ENCODE measurements at places on chromosomes 7 and 10.

- DNase-seq: no peak
Observed at GRCh38 chr7:73988197-73988596, 39.8 kb upstream of the ELN start.

DNA sequence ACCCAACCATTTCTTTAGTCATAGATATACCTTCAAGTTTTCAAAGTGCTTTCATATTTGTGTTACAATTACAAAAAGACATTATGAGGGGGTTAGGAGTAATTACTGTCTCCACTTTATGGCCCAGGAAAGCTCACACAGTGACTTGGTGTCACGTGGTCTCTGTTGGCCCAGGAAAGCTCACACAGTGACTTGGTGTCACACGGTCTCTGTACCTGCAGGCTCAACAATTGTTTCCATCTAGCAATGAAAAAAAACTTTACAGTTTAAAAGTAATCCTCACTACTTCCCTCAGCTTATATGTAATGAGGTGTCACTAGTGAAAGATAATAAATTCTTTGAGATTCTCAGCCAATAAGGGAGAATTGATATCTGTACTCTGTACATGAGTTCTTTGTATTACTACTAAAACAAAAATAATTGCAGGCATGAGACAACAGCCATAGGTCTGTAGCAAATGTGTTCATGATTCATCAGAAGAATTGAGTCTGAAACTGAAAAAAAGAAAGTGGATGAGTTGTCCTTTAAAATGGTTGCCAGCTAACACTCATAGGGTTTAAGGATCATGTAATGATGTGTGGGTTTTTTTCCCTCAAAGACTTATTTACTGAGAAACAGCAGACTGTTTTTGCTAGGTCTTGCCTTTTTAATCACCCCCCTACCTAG lies 10.9 kb downstream of the OGDH start:
- DNase-seq: no peak

DNA sequence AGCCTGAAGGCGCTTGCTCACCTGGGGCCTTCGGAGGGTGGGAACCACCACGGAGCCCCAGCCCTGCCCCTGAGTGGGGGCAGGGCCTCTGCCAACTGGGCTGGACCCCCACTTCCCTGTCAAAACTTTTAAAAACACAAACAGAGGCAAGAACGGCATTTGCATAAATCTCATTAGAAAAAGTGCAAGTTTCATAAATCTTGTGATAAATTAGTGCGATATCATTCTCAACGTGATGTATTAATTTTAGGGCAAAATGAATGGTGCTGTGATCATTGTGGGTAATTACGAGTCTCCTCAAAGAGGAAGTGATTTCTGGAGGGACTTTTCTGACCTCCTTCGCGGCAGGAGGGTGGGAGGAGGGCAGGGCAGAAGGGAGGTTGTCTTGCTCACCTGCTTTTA lies 98.3 kb downstream of the CDH23 start:
- DNase-seq: no peak

DNA sequence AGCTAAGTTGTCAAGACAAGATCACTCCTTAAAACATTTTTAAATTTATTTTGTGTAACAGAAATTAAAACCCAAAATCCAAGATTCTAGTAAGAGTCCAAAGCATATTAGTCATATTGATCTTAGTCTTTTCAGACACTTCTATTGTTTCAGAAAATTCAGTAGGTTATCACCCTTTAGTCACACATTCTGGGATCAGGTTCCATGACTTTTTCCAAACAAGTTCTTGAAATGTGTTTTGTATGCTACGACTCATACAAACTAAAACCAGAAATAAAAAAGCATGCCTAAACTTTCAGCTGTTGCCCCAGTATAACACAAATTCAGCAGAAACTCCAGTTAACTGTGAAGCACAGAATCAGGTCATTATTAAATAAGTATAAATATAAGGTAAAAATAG lies 10.7 kb downstream of the SEMA3D start:
- DNase-seq: no peak

DNA sequence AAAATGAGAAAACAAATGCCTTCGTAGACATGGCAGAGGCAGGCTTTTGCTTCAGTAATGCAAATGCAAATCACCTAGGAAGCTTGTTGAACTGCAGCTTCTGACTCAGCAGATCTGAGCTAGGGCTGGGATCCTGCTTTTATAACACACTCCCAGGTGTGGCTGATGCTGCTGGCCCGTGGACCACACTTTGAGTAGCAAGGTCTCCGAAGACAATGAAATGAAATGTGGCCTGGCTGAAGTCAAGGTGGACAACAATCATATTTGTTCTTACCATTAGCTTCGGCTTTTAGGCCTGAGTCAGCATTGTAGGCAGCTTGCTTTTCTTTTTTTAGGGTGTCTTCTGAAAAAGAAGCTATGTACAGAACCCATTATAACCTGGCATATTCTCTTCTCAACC lies 26.3 kb downstream of the COL17A1 start:
- no peak for DNase-seq

DNA sequence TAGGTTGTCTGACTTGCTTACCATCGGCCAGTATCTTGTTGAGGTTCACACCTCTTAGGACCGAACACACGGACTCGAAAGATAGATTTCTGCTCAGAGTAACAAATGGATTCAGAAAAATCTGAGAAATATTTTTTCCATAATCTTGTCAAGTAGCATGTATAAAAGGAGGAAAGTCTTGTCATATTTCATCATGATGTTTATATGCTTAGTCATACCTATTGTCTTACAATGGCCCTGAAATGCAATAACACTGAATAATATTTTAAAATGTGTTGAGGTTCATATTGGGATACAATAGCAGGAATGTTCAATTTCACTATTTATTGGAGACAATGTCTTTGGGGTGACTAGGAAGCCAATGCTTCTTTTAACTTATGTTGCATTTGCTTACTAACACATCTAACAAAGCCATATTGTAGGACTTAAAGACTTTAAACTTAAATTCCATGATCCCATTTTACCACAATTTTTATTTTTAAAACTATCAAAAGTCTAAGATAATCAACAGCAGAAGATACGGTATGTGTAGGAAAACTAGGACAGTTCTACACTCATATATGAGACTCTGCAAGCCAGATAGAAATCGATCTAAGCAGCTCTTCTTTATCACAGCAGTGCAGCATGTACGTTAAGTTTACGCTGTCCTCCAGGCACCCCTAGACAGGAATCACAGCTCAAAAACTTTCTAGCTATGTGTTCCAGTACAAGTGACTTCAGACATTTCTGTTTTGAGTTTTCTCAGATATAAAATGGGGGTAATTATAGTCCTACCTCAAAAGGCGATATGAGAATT lies 135.7 kb upstream of the CAV2 start:
- DNase-seq: no peak

GRCh38 chr10:34627741-34628140 lies 187.4 kb downstream of the PARD3 start:
- no peak for DNase-seq

DNA sequence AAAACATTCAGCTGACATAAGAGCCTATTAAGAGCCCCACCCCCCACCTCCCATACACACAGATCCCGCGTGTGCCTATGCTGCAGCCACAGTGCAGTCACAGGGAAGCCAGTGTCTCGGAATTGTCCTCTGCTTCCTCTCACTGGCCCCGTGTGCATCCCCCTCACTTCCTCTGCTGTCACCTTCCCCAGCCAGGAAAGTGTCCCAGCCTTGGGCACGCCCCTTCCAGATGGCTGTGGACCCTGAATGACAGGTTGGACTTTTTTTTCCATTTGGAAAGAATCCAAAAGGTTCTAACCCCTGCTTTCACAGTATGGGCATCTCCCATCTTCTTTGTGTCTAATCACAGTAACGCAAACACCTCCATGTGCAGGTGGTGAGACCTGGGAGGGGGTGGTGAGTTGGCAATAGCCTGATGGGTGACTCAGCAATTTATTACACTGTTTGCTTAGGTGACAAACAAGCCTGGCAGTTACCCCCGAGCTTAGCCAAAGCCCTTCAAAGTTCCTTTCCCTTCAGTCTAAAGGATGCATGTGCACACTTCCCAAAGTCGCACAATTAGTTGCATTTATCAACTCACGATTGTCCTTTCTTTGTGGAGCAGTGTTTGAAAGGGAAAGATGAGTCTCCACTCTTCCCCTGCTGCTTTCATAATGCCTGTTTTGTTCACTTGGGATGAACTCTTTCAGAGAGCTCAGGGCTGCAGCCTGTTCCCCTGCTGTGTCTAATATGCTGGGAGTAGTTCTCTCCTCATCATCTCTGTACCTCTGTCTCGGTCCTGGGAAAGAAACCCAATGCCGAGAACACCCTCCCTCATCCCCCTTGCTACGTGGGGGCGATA lies 67.5 kb upstream of the EFCAB10 start:
- DNase-seq: peak; percentile 93

DNA sequence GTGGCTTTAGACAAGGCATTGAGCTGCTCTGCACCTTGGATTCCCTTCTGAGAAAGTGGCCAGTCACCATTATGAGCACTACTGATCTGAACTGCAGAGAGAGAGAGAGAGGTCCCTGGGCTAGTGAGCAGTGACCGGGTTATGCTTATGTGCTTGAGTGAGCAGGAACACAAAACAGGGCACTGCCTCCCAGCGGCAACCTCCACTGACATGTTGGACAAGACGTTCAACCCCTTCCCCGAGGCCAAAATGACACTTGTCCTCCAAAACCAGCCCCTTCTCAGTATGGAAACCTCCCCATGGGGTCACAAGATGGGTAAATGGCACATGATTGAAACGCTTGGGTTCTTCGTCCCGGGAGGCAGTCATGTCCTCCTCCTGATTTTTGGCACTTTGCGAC lies 339.4 kb upstream of the ZMIZ1 start:
- no peak for DNase-seq

DNA sequence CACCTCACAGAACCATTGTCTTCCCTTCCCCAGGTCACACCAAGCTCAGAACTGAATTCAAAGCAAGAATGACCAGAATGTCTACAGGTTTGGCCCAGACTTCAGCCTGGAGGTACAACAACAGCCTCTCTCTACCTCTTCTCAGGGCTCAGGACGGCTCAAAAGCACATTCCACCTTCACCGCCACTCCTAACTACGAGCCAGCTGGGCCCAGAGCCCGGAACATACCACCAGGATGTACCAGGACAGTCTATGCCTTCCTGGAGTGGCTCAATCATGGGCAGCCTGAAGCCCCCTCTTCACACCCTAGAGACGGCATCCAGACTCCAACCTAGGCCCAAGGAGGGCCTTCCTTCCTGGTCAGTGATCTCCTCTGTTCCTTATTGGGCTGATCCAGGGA lies 41.6 kb downstream of the ANXA8 start:
- DNase-seq: no peak

DNA sequence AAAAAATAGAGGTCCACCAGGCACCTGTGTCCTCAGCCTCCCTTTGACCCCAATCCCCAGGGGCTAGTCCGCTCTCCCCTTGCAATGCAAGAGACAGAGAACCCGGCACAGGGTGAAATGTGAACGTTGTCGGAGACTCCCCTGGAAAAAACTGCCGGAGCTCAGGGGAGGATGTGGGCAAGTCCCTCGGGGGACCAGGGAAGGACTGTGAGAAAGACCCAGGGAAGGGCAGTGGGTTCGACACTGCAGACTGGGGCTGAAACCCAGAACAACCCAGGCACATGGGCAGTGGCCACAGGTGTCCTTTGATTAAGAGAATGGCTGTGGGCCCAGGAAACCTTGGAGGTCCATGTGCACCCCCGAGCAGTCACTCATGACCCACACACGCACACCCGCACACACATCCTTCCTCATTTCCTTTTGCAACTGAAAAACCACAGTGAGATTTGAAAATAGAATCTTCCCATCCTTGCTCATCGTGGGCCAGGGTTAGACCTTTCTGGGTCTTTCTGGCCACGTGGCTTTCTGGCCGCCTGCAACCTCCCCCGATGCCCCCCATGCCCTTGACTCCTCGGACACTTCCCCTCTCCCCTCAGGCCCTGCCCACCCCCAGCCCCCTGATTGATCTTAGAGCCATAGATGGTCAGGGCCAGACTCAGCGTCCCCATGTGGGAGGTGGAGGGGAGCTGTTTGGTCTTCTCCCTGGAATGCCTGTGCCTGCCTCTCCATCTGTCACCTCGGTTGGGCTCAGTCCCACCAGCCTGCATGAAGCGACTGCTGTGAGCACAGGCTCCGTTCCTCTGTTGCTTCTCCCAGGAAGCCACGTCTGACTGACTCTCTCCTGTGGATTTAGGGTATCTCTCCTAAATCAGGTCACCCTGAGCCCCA lies 7.9 kb downstream of the LAT2 start:
- DNase-seq: no peak

GRCh38 chr7:1659696-1660095 lies 10.4 kb upstream of the ELFN1 start:
- DNase-seq: no peak

GRCh38 chr7:132393789-132394261 lies 182.4 kb downstream of the PLXNA4 start:
- no peak for DNase-seq

DNA sequence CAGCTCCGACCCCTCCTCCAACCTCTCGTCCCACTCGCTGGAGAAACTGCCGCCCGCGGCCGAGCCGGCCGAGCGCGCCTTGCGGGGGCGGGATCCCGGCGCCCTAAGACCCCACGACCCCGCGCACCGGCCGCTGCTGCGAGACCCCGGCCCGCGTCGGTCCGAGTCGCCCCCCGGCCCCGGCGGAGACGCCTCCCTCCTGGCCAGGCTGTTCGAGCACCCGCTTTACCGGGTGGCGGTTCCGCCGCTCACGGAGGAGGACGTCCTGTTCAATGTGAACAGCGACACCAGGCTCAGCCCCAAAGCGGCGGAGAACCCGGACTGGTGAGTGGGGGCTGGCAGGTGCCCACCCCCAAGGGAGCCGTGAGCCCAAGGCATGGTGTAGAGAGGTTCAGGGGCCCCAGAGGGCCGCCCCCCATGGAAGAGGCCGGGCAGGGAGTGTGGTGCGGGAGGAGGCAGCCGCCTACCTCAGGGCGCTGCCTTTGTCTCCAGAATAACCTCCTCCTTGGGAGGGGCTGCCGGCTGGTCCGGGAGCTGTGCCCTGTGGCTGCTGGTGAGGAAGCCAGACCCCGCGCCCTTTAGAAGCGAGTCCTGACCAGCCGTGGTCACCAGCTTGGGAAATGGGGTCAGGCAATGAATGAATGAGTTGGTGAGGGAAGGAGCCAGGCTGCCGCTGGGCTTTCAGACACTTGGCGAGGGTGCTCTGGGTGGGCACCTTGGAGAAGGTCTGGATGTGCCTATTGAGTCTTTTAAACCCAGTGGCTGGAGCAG lies 1.3 kb downstream of the FAM20C start:
- DNase-seq: no peak

- DNase-seq: no peak
Observed at GRCh38 chr7:99311702-99312101, 14.0 kb upstream of the ARPC1A start.

DNA sequence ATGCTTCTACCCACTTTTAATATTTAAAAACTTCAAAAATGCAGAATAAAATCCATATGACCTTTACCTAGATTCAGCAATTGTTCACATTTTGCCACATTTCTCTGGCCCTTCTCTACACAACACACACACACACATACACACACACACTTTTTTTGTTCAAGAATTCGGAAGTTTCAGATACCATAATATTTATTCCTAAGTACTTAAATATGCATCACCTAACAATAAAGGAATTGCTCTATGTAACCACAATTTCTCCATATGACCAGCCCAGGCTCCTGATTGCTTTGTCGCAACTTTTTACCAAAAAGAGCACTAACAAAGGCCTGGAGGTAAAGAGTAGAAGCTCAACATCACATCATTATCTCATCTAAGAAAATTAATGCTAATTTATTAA lies 106.6 kb downstream of the FAS start:
- DNase-seq: no peak
